GM03348 (cell line): ENCODE measurements at places on chromosomes 3 and 15.

DNA sequence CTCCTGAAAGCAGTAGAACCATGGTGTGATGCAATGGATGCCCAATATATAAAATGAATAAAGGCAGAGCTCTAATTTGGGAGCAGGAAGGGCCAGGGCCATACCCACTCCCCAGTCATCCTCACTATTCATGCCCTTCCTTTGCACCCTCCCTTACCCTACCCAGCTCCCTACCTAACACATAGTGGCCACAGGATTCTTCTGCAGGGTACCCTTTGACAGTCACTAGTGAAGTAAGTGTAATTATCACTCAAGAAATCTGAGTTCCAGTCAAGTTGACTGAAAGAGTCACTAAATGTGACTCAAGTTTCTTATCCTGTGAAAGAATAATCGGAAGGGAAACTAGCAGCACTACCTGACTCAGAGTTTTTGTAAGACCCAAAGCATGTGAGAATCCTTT, 69.2 kb downstream of the RASA2 start:
- peak; percentile 11 for DNase-seq

DNA sequence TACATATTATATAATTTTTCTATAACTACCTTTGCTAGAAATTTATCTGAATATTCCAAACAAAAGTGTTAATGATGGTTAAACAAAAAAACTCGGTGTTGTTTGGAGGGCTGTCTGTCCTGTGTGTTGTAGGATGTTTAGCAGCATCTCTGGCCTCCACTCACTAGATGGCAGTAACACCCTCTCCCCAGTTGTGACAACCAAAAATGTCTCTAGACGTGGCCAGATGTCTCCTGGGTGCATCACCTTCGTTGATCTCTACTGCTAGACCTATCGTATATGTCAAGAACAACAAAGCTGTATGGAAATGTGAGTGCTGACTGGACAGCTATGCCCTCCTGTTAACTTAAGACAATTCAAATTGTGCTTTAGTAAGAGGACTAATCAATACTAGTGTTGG, 14.1 kb downstream of the ANKRD34C start:
- DNase-seq: no peak

GRCh38 chr15:88834211-88834812, 31.1 kb downstream of the ACAN start:
- DNase-seq: peak; percentile 44

DNA sequence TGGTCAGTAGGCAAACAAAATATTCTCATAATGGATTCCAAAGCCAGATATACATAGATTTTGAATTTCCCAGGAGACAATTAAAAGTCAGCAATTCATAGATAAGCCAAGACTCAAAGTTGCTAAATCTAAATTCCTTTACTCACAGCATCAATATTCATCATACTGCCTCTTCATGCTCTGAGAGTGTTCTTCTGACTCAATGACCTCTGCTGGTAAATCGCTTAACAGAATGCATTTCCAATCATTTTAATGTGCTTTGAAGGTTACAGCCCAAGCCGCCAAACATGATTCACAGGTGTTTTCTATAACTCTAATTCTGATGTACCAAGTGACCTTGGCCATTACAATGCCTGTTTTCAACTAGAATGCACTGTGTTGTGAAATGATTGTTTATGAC, 24.2 kb upstream of the SLC4A7 start:
- DNase-seq: no peak

- no peak for DNase-seq
These were observed 83.8 kb downstream of the LINGO1 start for GRCh38 chr15:77548589-77549557.

DNA sequence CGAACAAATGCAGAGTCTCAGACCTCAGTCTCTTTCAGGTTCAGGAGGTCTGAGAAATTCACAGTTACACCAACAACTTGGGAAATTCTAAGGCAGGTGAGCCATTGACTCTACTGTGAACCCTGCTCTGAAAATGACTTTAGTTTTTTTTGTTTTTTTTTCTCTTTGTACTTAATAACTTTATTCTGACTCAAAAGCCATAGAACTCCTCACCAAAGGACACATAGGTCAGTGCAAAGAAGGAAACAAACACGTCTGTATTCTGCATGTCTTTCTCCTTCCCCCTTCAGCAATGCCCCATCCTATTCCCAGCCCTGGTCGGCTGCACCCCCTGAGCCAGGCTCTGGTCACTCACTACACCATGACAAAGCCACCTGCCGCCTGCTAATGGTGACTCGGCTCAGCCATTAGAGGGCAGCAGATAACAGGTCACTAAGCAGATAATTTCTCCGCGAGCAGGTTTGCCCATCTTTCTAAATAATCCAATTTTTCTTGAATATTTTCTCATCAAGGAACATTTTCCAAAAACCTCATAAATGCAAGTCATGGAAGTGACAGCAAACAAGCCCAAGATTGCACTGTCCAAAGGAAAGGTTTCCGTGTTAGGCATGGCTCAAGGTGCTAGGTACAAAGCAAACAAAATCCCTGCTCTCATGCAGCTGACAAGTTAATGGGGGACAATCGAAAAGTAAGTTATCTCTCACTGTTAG, 37.7 kb downstream of the TM4SF4 start:
- DNase-seq: peak; percentile 74

DNA sequence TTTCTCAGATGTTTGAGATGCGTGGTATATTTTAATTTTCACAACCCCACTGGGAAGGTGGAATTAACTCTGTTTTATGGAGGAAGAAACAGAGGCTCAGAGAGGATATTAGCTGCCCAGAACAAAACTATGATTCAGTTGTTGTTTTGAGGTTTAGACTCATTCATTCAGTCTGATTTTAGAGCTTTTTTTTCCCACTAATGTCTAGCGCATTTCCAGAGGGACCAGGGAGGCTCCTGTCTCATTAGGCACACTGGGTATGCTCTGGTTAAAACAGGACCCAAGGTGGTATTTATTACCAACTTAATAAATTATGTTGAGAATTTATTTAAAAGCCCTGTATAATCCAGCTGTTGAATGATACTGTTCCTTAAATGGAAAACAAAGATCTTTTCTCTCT, 272.0 kb upstream of the RGMA start:
- no peak for DNase-seq

DNA sequence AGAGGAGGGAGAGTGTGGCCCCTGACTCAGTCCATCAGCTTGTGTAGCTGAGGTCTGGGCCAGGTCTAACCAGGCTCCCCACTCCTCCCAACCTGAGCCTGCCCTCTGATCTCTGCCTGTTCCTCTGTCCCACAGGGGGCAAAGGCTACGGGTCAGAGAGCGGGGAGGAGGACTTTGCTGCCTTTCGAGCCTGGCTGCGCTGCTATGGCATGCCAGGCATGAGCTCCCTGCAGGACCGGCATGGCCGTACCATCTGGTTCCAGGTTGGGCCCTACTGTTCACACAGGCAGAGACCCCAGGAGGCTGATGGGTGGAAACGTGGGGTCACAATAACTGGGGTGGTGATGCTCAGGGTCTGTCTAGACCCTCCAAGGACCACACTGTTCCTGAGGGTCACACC, 6.8 kb downstream of the NEIL1 start:
- DNase-seq: no peak
